ENCODE measurements at places on chromosomes 5 and 9.

GRCh38 chr5:142508591-142508990 lies 177.3 kb downstream of the FGF1 start:
- DNase-seq, result no peak

DNA sequence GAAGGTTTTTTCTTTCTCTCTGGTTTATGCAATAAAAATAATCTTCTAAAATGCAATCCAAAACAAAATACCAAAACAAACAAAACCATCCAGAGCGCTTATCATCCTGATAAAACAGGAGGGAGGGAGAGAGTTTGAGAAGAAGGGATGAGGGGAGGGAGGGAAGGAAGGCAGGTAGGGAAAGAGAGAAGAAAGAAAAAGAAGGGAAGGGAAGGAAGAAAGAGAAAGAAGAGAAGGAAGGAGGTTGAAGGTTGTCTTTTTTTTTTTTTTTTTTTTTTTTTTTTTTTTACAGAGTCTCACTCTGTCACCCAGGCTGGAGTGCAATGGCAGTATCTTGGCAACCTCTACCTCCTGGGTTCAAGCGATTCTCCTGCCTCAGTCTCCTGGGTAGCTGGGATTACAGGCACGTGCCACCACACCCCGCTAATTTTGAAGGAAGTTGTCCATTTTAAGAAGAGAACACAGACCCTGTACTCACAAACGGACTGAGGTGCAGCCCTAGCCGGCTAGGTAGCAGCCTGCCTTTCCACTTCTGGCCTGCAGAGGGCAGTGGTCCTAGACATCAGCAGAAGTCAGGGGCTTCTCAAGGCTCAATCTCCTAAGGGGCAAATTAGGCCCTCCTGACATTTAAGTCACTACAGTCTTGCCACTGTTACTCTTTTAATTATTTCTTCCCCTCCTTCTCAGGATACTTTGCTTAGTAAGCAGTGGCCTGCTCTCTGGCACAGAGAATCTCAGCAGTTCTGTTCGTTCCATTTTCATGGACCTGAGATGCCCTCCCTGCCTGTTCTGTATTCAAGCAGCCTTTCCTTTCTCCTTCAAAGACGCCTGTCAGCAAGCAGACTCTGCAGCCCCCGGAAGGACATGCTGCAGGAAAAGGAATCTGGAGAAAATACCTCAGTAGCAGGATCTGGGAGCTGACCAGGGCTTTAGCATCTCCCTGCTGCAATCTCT lies 76.4 kb downstream of the EPB41L4B start:
- peak; percentile 50 for DNase-seq

DNA sequence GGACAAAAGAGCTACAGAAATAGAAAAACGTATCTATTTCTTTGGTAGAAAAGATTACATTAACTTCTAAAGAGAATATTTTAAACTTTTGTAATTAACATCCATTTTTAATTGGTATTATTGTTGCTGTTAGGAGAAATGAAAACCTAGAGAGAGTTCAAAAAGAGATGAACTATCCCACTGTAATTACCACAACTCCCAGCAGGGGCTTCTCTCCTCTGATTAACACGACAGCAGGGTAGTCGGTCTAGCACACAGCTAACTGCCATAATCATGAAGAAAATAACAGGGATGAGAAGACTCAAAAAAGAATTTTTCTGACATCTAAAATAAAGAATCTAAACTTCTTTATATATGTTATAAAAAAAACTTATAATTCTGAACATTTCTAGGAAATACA lies 86.2 kb upstream of the CDH9 start:
- no peak for DNase-seq

- DNase-seq, result peak; percentile 71
Measured at GRCh38 chr9:35114113-35114839, 1.4 kb downstream of the ATOSB start.

GRCh38 chr9:69122549-69123141 lies 51.4 kb upstream of the TJP2 start:
- DNase-seq, result no peak

GRCh38 chr5:140049205-140049604 lies 6.1 kb upstream of the NRG2 start:
- no peak for DNase-seq

DNA sequence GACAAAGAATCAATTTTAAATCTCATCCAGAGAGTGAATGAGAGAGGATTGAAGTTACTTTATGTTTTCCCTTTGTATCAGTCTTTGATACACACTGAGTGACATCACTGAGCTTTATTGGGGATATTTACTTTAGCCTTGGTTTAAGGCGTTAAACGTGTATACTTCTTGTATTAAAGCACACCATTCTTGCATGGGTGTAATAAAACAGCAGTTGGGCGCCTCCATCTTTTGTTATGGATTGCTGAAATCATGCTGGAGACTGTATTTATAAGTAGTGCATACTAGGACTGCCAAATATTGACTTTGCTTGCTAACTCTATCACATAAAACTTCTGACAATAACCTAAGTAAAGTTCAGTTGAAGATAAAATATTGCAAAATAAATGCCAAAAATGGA lies 1755.8 kb upstream of the WWC1 start:
- no peak for DNase-seq

DNA sequence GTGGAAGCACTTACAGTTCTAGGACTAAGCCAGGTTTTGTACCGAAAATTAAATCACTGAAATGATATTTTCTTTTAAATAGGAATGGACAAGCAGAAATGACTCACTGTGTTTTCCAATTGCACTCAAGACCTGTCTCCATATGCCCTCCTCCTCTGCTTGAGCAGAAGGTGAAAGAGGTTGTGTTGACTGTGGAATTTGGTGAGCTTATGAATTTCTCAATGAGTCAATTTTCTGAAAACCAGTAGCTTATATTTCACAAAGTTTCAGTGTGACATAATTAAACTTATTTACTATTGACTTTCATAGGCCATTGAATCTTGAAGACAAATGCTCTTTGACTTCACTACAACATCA lies 249.9 kb downstream of the NPR3 start:
- no peak for DNase-seq

DNA sequence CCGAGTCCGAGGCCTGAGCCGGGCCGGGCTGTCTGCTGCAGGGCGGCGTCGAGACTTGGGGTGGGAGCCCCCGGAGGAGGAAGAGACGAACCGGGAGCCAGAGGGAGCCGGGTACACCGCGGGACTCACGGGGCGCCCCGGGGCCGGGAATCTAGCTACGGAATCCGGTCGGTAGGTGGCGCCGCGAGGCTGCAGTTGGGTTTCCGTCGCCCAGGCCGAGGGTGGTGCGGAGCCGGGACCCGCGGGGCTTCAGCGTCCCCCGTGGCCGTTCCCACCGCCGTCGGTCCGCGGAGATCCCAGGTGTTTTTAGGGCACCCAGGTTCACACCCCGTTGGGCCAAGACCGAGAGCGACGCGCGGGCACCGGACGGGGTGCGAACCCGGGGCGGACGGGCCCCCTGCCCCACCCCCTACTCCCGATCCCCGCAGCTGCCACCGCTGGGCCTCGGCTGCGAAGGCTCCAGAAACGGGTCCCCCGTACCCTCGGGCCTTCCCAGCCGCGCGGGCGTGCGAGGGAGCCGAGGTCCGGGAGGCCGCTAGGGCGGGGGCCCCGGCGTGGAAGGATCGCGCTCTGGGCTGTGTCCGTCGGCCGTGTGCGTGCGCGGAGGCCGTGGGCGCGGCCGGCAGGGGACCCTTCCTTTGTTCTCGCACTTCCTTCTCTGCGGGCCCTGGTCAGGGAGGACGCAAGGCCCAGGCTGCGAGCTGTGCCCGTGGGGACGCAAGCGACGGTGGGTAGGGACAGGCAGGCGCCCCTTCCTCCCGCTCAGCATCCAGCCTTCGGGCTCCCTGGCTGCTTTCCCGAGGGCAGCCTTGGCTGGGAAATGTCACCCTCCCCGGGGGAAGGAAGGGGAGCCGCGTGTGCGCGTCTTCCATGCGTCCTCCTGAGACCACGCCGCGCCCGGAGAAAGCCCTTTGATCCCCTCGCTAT lies 146.6 kb downstream of the GAPVD1 start:
- DNase-seq, result peak; percentile 65

- no peak for DNase-seq
Measured at GRCh38 chr5:116229131-116229689, 144.4 kb downstream of the COMMD10 start.

DNA sequence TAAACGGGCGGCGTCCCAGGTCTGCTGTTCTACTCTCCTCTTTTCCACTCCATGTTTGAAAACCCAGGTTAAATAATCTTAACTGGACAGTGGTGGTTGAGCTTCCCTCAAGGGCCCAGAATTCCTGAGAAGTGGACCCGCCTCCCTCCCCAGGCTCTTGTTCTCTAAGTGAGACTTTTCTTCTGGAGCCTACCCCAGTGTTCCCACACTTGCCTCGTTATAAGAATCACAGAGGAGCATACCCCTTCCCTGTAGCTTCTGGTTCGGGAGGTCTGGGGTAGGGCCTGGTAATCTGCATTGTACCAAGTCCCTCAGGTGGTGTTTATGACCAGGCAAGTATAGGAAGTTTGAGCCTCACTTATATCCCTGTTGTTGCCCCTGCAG lies 12.0 kb downstream of the PSD2 start:
- no peak for DNase-seq

DNA sequence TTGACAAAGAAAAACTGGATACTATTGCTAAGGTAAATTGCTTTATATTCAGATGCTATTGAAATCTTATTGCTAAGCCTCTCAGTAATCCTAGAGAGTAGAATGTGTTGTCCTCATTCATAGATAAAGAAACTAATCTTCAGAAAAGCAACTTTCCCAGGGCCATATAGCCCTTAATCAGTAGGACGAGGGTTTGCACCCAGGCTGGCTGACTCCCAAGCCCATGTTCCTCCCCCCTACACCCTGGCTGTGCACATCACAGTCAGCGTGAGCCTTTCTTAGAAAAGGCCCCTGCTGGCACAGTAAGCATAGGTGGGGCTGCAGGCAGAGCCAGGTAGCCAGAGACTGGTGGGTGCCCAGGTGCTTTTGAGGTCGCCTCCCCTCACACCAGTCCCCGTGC lies 15.8 kb upstream of the GLIPR2 start:
- no peak for DNase-seq

DNA sequence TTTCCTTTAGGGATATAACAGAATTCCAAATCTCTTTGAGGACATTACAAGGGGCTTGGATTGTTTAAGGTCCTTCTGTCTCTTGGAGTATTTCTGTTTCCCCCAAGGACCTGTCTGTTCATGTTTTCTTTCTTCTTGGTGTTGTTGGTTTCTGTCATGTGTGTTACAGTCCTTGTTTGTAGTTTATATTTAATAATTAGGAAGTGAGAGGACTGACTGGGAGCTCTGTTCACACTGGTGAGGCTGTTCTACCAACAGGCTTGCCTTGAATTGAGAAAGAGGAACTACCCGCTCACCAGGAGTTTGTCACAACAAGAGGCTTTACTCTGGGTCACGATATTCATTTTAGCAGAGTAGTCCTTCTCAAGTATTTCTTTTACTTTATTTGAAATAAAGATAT lies 119.2 kb upstream of the SV2C start:
- no peak for DNase-seq

DNA sequence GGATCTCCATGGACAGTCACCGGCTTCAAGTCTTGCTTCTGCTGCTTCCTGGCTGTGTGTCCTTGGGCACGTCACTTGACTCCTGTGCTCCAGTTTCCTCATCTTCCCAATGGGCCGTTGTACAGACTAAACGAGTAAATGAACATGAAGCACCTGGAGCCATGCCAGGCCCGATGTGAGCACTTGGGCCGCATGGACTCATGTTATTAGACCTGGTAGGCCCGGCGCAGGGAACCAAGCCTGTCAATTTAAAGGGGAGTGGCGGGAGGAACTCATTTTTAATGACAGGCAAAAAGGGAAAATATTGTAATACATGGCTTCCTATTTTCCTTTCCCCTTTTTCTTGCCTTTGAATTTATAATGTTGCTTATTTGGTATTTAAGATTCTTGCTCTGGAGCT lies 47.5 kb downstream of the TENT4A start:
- DNase-seq, result no peak

DNA sequence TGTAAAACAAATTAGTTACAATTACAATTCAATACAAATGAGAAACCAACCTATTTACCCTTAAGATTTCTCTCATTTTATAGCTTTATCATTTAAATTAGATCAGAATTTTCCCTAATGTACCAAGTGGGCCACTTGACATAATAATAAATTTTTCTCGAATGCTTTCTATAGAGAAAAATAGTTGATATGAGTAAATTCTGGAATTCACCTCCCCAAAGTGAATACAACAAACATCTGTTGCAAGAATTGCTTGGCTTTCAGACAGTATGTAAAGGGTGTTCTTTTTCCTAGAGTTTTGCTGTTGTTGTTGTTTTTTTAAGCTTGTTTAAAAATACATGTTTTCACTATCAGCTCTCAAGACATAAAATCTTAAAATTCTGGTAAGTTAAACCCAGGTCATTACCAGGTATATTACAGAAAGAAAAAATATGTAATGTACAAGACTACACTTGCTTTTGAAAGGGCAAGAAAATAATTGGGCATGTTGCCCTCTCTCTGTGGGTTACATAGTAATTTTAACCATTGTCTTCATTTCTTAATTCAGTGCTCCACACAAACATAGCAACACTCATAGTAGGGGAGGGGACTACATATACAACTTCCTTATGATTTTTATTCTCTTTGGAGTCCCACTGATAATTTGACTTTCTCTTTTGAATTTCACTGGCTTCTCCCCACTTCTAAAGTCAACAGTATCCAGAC lies 200.6 kb downstream of the ARL15 start:
- no peak for DNase-seq

- DNase-seq, result no peak
Measured at GRCh38 chr9:69829484-69829883, 8.9 kb downstream of the CFAP95 start.

GRCh38 chr9:112059966-112060320 lies 115.2 kb downstream of the SUSD1 start:
- DNase-seq, result no peak

DNA sequence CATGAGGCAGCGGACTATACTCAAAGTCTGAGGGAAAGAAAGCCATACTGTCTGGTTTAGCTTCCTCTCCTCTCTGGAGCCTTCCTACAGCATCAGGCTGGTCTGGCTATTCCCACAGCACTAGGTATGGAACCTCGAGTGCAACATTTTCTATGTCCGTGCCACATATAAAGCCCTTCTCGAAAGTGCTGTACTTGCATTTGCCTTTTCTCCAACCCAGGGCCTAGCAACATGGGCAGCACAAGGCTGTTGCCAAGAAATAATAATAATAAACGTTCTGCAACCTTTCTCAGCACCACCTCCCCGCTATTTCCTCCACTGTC lies 804 bp downstream of the MED10 start:
- DNase-seq, result no peak

GRCh38 chr5:173246511-173246910 lies 11.5 kb upstream of the NKX2-5 start:
- no peak for DNase-seq

GRCh38 chr5:53063176-53063575 lies 46.4 kb downstream of the MOCS2 start:
- DNase-seq, result no peak

All from T1000 (cell line).